ENCODE measurements at places on chromosomes 11 and 22.

DNA sequence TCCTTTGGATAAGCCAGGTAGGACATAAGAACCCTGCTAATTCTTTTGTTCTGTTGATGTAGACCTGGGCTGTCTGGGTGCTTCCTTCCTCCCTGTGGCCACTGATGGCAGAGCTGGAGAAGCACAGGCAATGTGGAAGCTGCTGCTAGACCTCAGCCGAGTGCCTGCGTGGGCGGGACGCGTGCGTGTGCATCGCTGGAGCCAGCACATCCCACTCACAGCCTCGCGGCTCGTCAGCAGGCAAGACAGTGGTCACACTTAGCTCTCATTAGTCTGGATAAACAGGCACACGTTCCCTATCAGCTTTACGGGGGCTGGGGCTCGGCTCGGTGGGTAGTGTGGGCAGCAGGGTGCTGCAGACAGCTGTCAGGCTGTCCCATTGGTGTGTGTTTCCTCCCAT, 155.7 kb downstream of the GRIK4 start:
- no peak overlapping the region for H3K27ac ChIP-seq
- peaks cover 33% of the 10 kb centered on the region for H3K27me3 ChIP-seq
- DNase-seq = no peak
- no peaks in the 10 kb centered on the region for H3K4me1 ChIP-seq
- H3K4me3 ChIP-seq = no peak overlapping the region
- H3K36me3 ChIP-seq = no peaks in the 10 kb centered on the region

- H3K27ac ChIP-seq = no peak overlapping the region
- H3K27me3 ChIP-seq = peaks cover 9% of the 10 kb centered on the region
- no peak for DNase-seq
- no peaks in the 10 kb centered on the region for H3K4me1 ChIP-seq
- H3K4me3 ChIP-seq = no peak overlapping the region
Measured at GRCh38 chr11:126804363-126804762, 196.2 kb downstream of the KIRREL3 start.

DNA sequence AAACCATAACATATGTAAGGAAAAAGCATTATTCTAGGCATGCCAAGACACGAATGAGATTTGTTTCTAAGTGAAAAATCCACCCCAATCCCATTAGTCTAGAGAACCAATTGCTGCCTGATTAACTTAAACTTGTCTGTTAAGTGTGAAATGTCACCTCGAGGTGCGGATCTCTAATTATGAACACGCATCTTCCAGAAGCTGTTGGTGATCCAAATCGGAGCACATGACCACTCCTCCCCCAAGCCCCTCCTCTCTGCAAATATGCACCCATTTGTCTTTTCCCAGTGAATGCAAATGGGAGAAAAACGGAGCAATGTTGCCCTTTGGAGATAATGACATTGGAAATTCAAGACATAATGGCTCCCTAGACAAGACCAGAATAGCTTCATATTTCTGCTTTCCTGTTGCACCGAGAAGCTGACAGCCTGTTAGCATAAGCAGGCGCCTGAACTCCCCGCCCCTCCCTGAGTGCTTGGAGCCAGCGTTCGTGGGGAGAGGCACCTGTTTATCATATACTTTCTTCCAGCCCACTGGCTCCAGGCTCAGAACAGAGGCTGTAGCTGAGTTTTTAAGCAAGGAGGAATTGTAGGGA, 6.0 kb upstream of the FXYD6 start:
- H3K27me3 ChIP-seq = peaks cover 52% of the 10 kb centered on the region
- no peaks in the 10 kb centered on the region for H3K4me1 ChIP-seq
- H3K4me3 ChIP-seq = no peak overlapping the region
- H3K27ac ChIP-seq = no peak overlapping the region

- H3K4me3 ChIP-seq = no peak overlapping the region
- H3K4me1 ChIP-seq = no peaks in the 10 kb centered on the region
- DNase-seq = no peak
- no peak overlapping the region for H3K27ac ChIP-seq
- H3K36me3 ChIP-seq = no peaks in the 10 kb centered on the region
Measured at GRCh38 chr11:25775603-25776002, 556.3 kb upstream of the ANO3 start.

DNA sequence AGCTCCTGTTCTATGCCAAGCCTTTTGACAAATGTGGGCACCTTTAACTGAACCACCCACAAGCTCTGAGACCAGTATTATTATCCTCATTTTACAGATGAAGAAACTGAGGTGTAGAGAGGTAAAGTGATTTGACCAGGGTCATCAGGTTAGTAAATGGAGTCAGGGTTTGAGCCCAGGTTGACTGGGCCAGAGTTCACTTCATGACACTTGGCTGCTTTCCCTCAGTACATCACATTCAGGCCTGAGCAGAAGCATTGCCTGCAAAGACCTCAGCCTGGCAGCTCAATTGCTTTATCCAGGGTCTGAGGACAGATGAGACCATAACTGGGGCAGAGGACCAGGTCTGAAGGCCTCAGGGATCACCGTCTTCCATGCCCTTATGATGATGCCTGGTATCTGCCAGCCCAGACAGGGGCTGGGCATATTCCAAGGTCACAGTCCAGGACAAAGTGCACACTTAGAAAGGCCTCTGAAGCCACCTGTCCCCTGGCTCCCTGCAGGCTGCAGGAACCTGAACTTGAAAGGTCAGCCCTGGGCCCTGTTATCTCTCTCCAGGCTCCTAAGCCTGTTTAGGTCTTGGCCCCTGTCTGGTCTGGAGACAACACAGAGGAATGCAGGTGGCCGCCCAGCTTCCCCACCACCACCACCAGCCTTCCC, 32.0 kb downstream of the POU2AF3 start:
- H3K27me3 ChIP-seq = peaks cover 5% of the 10 kb centered on the region
- no peak overlapping the region for H3K27ac ChIP-seq
- no peak overlapping the region for H3K4me3 ChIP-seq
- H3K36me3 ChIP-seq = no peaks in the 10 kb centered on the region

DNA sequence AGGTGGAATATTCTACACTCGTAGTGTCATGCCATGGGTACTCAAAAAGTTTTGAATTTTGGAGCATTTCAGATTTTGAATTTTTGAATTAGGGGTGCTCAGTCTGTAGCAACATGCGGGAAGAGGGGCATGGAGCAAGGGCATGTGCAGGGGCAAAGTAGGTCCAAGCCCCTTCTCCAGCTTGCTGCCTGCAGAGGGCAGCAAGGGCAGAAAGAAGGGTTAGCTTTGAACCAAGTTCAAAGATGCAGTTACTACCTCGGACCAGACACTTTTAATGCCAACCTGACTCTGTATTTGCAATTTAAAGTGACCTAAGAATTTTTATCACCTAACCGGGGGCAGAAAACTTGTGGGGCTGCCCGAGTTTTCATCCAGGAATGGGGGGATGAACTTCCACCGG, 68.2 kb downstream of the CD82 start:
- no peaks in the 10 kb centered on the region for H3K36me3 ChIP-seq
- no peak overlapping the region for H3K27ac ChIP-seq
- peaks cover 4% of the 10 kb centered on the region for H3K4me1 ChIP-seq
- peaks cover 7% of the 10 kb centered on the region for H3K27me3 ChIP-seq

DNA sequence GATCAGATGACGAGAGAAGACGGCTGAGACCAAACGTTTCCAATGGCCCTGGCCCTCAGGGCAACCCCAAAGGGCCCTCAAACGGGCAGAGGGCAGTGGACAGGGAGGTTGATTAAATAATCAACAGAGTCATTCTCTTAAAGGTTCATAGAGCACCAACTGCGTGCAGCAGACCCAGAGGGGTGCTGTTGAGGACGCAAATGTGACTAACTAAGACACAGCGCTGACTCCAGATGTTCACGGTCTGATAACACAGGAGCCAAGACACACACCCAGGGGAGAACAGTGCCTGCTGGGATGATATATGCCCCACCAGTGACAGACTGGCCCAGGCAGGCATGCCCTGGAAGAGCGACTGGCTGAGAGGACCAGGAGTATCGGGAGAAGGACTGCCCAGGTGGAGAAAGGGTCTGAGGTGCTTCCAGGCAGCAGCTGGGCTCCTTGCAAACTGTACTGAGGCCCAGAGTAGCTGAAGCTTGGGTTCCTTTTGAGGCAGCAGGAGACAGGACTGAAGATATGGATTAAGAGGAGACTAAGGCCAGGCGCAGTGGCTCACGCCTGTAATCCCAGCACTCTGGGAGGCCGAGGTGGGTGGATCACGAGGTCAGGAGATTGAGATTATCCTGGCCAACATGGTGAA, 7.7 kb downstream of the VWCE start:
- H3K4me1 ChIP-seq = no peaks in the 10 kb centered on the region
- H3K36me3 ChIP-seq = no peaks in the 10 kb centered on the region
- H3K27me3 ChIP-seq = no peaks in the 10 kb centered on the region
- no peak overlapping the region for H3K4me3 ChIP-seq
- no peak overlapping the region for H3K27ac ChIP-seq

GRCh38 chr11:65650547-65651338, 12.0 kb downstream of the RELA start:
- H3K27ac ChIP-seq = peak overlapping the region; percentile 95
- no peak overlapping the region for H3K4me3 ChIP-seq
- no peaks in the 10 kb centered on the region for H3K36me3 ChIP-seq
- peaks cover 21% of the 10 kb centered on the region for H3K4me1 ChIP-seq
- H3K27me3 ChIP-seq = no peaks in the 10 kb centered on the region

DNA sequence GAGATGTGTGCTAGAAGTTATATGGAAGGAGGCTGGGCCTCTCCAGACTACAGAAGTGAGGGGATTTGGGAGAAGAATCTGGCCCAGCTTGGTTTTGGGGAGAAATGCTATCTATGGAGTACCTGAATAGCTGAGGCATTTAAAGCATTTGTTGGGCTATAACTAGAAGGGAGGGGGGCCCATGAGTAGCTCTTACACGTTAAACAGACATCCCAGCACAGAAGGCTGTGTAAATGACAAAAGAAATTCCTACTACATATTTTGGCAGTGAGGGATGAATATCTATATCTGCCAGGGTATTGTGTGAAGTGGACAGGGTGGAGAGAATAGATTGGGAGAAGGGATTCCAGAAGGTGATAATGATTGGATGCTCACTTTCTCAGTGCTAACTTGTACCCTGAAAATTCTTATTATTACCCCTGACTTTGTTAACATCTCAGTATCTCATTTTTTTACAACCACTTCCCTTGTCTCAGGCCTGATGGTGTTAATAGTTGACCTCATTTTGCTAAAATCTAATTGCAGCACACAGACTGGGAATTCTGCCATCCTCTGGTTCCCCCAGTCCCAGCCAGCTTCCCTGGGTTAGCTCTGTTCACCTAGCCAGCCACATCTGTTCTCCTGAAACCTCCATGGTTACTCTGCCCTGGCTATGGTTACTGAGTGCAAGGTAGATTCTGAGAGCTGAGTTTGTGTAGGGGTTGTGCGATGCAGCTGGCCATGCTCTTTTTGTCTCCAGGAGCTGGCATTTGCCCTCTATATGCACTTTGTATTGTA, 28.8 kb upstream of the RRM1 start:
- no peak overlapping the region for H3K4me3 ChIP-seq
- DNase-seq = no peak
- H3K4me1 ChIP-seq = no peaks in the 10 kb centered on the region
- H3K27ac ChIP-seq = no peak overlapping the region

DNA sequence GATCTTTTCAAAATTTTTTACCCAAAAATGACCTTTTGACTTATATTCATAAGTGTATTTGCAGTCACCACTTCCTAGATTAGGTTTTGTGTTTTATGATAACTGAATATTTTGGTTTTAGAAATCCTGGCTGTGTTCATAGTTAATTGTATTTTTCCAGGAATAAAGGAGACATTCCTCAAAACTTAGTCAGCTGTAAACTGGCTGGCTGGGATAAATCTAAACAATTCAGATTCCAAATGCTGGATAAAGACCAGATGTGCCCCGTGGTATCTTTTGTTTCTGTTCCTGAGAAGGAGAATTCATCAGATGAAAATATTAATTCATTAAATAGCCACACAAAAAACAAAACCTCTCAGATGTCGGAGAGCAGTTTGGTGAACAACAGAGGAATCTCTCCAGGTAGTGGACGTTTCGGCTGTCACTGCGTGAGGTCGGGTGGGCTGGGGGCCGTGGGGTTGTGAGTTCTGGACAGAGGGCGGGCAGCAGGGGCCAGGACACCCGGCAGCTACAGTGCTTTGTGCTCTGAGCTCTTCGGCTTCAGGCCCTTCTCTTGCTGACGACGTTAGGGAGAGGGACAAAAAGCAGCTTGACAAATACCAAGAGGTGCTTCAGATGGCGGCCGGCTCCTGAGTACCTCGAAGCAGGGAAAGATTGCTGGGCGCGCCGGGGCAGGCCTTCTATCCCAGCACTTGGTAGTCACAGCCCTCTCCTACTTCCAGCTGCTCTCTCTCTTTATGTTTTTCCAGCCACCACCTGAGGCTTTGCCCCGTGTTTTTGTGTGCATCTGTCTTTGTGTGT, 24.6 kb downstream of the MOV10L1 start:
- no peaks in the 10 kb centered on the region for H3K27me3 ChIP-seq
- H3K36me3 ChIP-seq = no peaks in the 10 kb centered on the region
- no peak overlapping the region for H3K4me3 ChIP-seq
- DNase-seq = no peak
- H3K27ac ChIP-seq = peak overlapping the region; percentile 12
- peaks cover 6% of the 10 kb centered on the region for H3K4me1 ChIP-seq

- H3K27me3 ChIP-seq = no peaks in the 10 kb centered on the region
- H3K27ac ChIP-seq = no peak overlapping the region
- H3K4me1 ChIP-seq = peaks cover 8% of the 10 kb centered on the region
- no peak for DNase-seq
- no peaks in the 10 kb centered on the region for H3K36me3 ChIP-seq
- peak overlapping the region; percentile 73 for H3K4me3 ChIP-seq
Measured at GRCh38 chr11:61892085-61892370, 683 bp upstream of the FADS3 start.

GRCh38 chr11:91497847-91498246, 726.8 kb upstream of the FAT3 start:
- no peaks in the 10 kb centered on the region for H3K27me3 ChIP-seq

DNA sequence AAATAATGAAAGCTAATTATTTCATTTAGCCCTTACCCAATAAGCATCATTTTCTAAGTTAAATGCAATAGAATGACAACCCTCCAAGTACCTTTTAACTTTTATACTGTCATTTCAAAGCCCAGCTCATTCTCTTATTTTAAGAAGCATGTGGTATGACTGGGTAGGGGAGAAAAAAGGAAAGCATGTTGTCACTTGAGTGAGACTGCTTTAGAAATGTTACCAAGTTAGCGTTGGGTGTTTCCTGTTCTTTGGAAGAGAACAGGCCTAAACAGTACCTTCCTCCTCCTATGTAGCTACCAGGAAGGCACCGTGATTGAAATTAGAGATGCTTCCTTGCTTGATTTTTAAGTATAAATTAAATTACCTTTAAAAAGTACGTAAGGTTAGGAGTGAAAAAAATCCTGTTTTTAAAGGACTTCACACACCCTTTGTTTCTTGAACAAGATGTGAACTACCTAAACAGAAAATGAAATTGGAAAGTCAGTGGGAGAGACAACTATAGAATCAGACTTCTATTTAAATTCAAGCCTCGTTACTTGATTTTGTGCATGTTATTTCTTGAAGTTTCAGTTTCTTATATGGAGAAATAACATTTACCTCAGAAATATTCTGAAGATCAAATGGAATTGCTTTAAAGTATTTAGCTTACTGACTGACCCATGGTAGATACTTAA, 741 bp upstream of the CNTF start:
- H3K36me3 ChIP-seq = peaks cover 66% of the 10 kb centered on the region
- no peaks in the 10 kb centered on the region for H3K4me1 ChIP-seq
- no peaks in the 10 kb centered on the region for H3K27me3 ChIP-seq
- no peak overlapping the region for H3K4me3 ChIP-seq
- DNase-seq = no peak

GRCh38 chr11:46299451-46299961, 22.0 kb downstream of the CREB3L1 start:
- no peaks in the 10 kb centered on the region for H3K36me3 ChIP-seq
- H3K27me3 ChIP-seq = no peaks in the 10 kb centered on the region
- no peak overlapping the region for H3K4me3 ChIP-seq
- DNase-seq = no peak
